Activated T-helper 17 cell treated with anti-CD3 and anti-CD28 coated beads, Interleukin-2, amount 50 U/mL, for 72 hours (primary cell): ENCODE measurements at places on chromosomes 6 and 20. TPM values are rescaled to one million over a fixed set of nuclear protein-coding genes. Genes with fewer than 3 reads are reported as not detected.

Gene ZNF831
- 17.8 TPM for total RNA-seq

Gene PDYN
- total RNA-seq, result not detected

Gene LPA
- total RNA-seq, result not detected

Gene ADGRB3
- total RNA-seq, result not detected

Gene MCUR1
- 40.8 TPM for total RNA-seq

Gene DEF6
- 133 TPM for total RNA-seq

Gene SYCP2
- total RNA-seq, result 6.7 TPM

Gene CASS4
- total RNA-seq, result 9.4 TPM

Gene PAX1
- not detected for total RNA-seq

Gene RARS2
- 27.0 TPM for total RNA-seq

Gene FNDC11
- not detected for total RNA-seq

Gene FAM217A
- total RNA-seq, result not detected

Gene FOXC1
- not detected for total RNA-seq

Gene ZNF165
- total RNA-seq, result 14.8 TPM
